ENCODE measurements at places on chromosomes 1 and 21.

DNA sequence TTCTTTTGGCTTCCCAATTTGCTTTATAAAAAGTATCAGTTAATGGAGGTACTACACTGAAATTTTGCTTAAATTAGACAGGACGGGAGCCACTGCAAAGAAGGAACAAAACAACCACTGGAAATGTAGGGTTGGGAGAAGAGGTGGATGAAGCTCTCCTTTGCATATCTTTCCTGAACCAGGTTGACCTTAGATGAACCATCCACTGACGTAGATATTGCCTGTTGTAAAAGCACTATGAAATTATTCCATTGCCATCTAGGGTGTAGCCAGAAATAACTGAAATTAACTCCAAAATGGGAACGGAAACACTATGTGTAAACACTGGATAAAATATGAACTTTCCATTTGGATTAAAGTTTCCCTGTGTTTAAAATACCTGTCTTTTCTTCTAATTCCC lies 1.2 kb upstream of the ABL2 start:
- DNase-seq = no peak

DNA sequence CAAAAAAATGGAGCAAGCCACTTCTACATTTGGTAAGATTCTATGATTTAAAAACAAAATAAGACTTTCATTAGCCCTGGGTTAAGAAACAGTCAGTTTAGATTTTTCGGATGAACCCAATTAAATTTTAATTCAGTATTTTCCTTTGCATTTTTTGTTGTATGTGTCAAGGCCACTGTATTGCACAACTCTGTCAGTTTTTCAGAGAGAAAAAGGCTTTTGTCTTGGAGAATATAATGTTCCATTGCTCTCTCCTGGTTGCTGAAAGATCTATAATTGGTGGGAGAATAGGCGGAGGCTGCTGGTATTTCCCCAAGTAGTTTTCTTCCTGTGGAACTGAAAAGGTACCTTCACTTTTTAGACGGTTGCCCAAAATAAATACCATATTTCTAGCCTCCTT lies 84.6 kb downstream of the NEGR1 start:
- no peak for DNase-seq

- no peak for DNase-seq
These were observed 996.7 kb upstream of the ADGRL4 start for GRCh38 chr1:80003250-80003649.

DNA sequence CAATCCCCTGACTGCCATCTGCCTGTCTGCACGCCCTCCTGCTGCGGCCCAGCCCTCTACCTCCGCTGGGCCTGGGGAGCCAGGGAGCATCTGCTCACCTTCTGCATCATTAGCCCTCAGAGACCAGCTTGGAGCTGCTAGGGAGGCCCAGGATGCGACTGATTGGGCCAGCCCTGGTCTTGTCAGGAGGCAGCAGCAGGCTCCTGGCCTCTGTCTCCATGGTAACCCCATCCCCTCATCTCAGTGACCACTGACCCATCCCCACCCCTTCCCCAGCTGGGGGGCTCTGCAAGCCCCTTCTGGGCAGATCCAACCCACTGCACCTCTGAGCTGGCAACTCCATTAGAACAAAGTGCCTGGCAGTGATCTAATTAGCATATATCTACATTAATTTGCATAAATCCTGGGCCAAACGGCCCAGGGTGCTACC lies 37.7 kb downstream of the NKAIN1 start:
- no peak for DNase-seq

GRCh38 chr1:115137191-115137590 lies 47.9 kb upstream of the TSPAN2 start:
- no peak for DNase-seq
